ENCODE measurements at places on chromosomes 2 and 18. TPM values are rescaled to one million over a fixed set of nuclear protein-coding genes. Genes with fewer than 3 reads are reported as not detected.

Gene SPP2
- not detected for polyA plus RNA-seq

Gene CCDC74B
- 0.12 TPM for polyA plus RNA-seq

Gene ZSWIM2
- polyA plus RNA-seq = not detected

Gene PARD6G
- 3.6 TPM for polyA plus RNA-seq

Gene MYL1
- polyA plus RNA-seq = not detected

Gene ABCG5
- 38.8 TPM for polyA plus RNA-seq

Gene FAM237A
- polyA plus RNA-seq = not detected

Gene ADD2
- polyA plus RNA-seq = 0.07 TPM

Gene HMSD
- not detected for polyA plus RNA-seq

Gene ZEB2
- polyA plus RNA-seq = 0.10 TPM

Gene TTC21B
- polyA plus RNA-seq = 38.0 TPM

Gene CLEC4F
- polyA plus RNA-seq = 0.12 TPM

Gene LPIN1
- 19.4 TPM for polyA plus RNA-seq

Gene PCBP1
- polyA plus RNA-seq = 137 TPM

Gene TUBA3E
- polyA plus RNA-seq = not detected

Gene CREG2
- 0.26 TPM for polyA plus RNA-seq

Gene TWIST2
- polyA plus RNA-seq = 0.09 TPM

Gene CNDP1
- polyA plus RNA-seq = 0.01 TPM

Gene IL1R2
- 4.7 TPM for polyA plus RNA-seq

Gene CNTNAP5
- polyA plus RNA-seq = not detected

Gene CAVIN2
- polyA plus RNA-seq = 28.1 TPM

Gene PPP4R3B
- polyA plus RNA-seq = 24.2 TPM

Gene SS18
- 83.2 TPM for polyA plus RNA-seq

Gene FASTKD1
- polyA plus RNA-seq = 23.8 TPM
